OCI-LY7 (cell line): ENCODE measurements at places on chromosomes 7 and 10.

- no peak for DNase-seq
Measured at GRCh38 chr10:88081457-88082054, 218.1 kb downstream of the PTEN start.

- DNase-seq, result no peak
Measured at GRCh38 chr10:74652664-74653063, 173.7 kb upstream of the KAT6B start.

- no peak for DNase-seq
Measured at GRCh38 chr7:45939574-45939973, 18.5 kb upstream of the IGFBP3 start.

DNA sequence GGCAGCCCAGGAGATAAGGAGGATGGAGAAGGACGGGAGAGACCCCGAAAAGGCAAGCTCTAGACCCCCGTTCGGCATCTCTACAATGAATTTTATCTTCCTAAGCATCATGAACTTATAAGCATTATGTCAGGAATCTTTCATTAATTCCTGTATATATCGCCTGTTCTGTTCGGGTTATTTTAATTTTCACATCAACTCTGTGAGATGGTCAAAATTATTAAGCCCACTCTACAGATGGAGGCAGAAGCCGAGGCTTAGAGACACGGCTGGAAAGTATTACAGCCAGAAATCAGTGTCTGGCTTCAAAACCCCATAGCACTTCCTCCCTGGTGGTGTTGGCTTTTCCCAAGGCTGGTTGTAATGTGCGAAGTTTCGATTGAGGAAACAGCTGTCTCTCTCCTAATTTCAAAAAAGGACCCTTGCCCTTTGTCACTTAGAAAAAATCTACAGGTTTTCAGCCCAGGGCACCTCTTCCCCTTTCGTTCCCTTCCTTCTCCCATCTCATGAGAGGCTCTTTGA lies 1.5 kb upstream of the GRM8 start:
- DNase-seq, result no peak
